Subcutaneous preadipocyte (primary cell): ENCODE measurements at places on chromosomes 2 and 18. TPM values are rescaled to one million over a fixed set of nuclear protein-coding genes. Genes with fewer than 3 reads are reported as not detected.

Gene PROKR1
- under 0.01 TPM in 1 of 2 replicates, not detected in the other for total RNA-seq

Gene RUFY4
- total RNA-seq, result not detected in 2 replicates

Gene TWIST2
- 113 and 115 TPM in 2 replicates for total RNA-seq

Gene ELAC1
- 5.7 and 6.6 TPM in 2 replicates for total RNA-seq

Gene RBM44
- 0.37 and 0.39 TPM in 2 replicates for total RNA-seq

Gene PPP1R7
- 46.3 and 70.8 TPM in 2 replicates for total RNA-seq

Gene IGFBP2
- 4.0 and 6.6 TPM in 2 replicates for total RNA-seq

Gene PDCL3
- total RNA-seq, result 10.3 and 12.5 TPM in 2 replicates

Gene HES6
- total RNA-seq, result 1.1 and 1.2 TPM in 2 replicates

Gene BCL2
- total RNA-seq, result 2.6 and 5.3 TPM in 2 replicates

Gene ZSWIM2
- total RNA-seq, result not detected in 2 replicates

Gene IL1RL1
- under 0.01 and 0.39 TPM in 2 replicates for total RNA-seq

Gene CXCR1
- not detected in 2 replicates for total RNA-seq

Gene HNMT
- total RNA-seq, result 23.3 and 59.2 TPM in 2 replicates

Gene PARD6G
- 0.59 and 1.1 TPM in 2 replicates for total RNA-seq

Gene SLC5A6
- 43.6 and 48.1 TPM in 2 replicates for total RNA-seq

Gene DYNAP
- 0.20 TPM in 1 of 2 replicates, not detected in the other for total RNA-seq

Gene CCDC121
- total RNA-seq, result 0.73 and 1.2 TPM in 2 replicates

Gene B3GNT2
- 7.3 and 13.1 TPM in 2 replicates for total RNA-seq

Gene RFX8
- total RNA-seq, result 38.2 and 46.7 TPM in 2 replicates

Gene INO80D
- total RNA-seq, result 6.6 and 7.6 TPM in 2 replicates

Gene LBH
- total RNA-seq, result 2.0 and 7.0 TPM in 2 replicates

Gene TUBA4B
- total RNA-seq, result not detected in 2 replicates

Gene SP5
- total RNA-seq, result not detected in 2 replicates

Gene DHRS9
- total RNA-seq, result not detected in 2 replicates

Gene GIGYF2
- total RNA-seq, result 45.6 and 59.8 TPM in 2 replicates

Gene SERPINB4
- total RNA-seq, result under 0.01 TPM in 1 of 2 replicates, not detected in the other

Gene ARHGAP25
- under 0.01 TPM in 1 of 2 replicates, not detected in the other for total RNA-seq

Gene RESP18
- not detected in 2 replicates for total RNA-seq
